ENCODE measurements at places on chromosomes 12 and 14.

GRCh38 chr12:83153177-83153576, 466.5 kb downstream of the TMTC2 start:
- no peak for DNase-seq

DNA sequence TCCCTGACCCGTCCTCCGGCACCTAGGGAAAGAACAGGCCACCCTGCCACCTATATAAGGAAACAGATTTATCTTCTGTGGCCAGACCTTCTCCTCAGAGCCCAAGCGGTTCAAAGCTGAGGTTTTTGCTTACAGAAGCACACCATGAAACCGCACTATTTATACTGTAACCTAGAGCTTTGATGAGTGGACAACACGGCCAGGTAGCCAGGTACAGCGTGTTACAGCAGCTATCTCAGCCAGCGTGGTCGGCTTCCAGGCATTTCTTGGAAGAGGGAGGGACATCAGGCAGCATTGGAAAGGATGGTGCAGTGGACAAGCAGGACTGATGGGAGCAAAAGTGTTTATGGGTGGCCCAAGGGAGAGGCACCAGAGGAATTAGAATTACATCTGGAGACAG, 34.4 kb downstream of the TTC7B start:
- no peak for DNase-seq

DNA sequence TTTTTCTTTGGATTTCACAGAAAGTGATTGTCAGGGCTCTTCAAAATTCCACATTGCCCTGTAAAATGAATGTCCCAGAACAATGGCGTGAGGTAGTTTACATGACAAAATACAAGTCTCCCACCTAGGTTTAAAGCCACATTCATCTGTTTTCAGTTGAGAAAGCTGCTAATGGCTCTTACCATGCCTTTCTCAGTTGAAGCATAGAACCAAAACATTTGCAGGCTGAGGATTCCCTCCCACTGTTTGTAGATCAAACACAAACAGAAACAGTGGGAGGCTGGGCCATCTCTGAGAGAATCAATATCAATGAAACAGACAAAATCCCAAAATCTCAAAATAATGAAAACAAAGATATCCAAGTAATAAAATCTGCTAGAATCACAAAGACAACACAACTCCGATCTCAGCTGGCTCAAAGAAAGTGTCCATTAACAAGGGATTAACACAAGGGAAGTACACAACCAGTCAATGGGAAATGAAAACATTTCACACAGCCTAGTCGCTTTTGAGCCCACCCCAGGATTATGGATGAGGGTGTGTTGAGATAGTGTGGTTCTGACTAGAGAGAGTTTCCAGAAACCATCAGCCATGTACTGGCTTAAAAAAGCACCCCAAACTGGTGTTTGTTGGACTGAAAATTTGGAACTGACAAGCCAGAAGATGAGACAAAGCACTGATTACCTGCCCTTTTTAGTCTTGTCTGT, 54.5 kb upstream of the TMEM260 start:
- no peak for DNase-seq

GRCh38 chr12:11658791-11659190, 9.3 kb downstream of the ETV6 start:
- no peak for DNase-seq

GRCh38 chr14:56108057-56108456, 10.2 kb upstream of the PELI2 start:
- no peak for DNase-seq

GRCh38 chr12:78181544-78182162, 351.0 kb downstream of the NAV3 start:
- DNase-seq, result no peak

GRCh38 chr12:132464820-132465219, 25.1 kb upstream of the FBRSL1 start:
- no peak for DNase-seq

DNA sequence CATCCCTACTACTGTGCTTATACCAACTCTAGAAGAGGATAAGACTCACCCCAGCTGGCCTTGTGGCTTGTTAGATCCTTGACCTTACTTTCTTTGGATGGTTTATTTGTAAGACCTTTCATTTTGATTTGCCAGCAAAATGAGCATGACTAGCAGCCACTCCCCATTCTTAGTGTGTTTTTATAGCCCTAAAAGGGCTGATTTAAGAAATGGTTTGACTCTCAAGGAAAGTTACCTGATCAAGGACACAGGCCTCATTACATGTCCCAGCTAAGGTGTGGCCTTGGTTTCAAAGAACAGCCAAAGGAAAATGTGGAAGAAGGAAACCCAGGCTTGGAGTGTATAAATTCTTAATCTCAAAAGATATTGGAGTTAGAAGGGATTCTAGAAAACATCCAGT, 41.4 kb downstream of the SLC17A8 start:
- DNase-seq, result no peak

GRCh38 chr12:51872689-51872981, 15.3 kb upstream of the ANKRD33 start:
- no peak for DNase-seq

- DNase-seq, result no peak
These were observed 1108.9 kb downstream of the BCL11B start for GRCh38 chr14:98162856-98163805.

DNA sequence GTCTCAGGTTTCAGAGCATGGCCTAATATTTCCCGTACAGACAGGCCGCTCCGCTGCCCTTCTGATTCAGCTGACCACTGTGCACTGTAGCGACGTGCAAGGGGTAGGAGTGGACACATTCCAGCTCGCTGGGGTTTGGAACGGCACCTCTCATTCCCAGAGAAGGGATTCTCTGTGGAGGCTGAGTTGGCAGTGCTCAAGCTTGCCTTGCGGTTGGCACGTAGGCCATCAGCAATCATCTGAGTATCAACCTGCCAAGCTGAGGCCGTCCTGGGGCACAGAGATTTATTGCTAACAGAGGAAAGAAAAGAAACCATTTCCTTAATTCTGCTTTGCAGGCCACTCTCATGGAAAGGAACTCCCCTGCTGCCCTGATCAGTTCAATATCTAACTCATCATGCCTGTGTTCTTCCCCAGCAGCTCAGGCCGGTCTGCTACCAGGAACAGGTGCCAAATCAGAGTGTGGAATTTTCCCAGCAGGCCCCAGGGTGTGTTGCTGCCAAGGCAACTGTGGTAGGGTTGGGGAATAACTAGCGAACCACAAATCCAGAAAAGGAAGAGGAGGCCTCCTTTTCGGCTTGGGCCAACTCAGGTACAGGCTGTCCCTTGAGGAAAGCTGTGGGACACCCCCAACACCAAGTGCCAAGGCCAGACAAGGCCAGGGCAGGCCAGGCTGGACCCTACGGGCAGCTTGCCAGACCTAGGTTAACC, 92.5 kb downstream of the SSPN start:
- DNase-seq, result no peak

DNA sequence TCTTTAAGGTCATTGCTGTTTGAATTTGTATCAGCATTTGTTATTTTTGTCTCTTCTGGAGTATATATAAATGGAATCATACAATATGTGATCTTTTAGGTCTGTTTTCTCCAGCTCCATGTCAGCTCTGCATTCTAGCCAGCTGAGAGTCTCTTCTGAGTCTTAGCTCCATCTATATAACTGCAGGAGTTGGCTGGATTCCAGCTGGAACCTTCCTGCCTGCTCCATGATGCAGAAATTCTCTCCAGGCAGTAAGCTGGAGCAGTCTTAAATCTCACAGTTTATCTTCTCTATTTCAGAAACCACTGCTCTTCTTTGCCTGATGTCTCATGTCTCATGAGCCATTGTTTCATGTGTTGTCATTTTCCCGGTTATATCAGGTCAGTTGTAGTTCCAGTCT, 827.6 kb downstream of the NRXN3 start:
- DNase-seq, result no peak

GRCh38 chr12:95173392-95174251, 43.6 kb downstream of the FGD6 start:
- DNase-seq, result no peak

GRCh38 chr12:111093428-111094142, 173.2 kb upstream of the MYL2 start:
- no peak for DNase-seq

GRCh38 chr14:100451264-100451663, 128.1 kb downstream of the SLC25A47 start:
- DNase-seq, result no peak

- DNase-seq, result no peak
These were observed 73.6 kb upstream of the DNM1L start for GRCh38 chr12:32605326-32606095.

- DNase-seq, result no peak
These were observed 40.8 kb upstream of the NRXN3 start for GRCh38 chr14:78129375-78129774.

GRCh38 chr14:64773577-64773976, 69.4 kb downstream of the PLEKHG3 start:
- DNase-seq, result no peak

DNA sequence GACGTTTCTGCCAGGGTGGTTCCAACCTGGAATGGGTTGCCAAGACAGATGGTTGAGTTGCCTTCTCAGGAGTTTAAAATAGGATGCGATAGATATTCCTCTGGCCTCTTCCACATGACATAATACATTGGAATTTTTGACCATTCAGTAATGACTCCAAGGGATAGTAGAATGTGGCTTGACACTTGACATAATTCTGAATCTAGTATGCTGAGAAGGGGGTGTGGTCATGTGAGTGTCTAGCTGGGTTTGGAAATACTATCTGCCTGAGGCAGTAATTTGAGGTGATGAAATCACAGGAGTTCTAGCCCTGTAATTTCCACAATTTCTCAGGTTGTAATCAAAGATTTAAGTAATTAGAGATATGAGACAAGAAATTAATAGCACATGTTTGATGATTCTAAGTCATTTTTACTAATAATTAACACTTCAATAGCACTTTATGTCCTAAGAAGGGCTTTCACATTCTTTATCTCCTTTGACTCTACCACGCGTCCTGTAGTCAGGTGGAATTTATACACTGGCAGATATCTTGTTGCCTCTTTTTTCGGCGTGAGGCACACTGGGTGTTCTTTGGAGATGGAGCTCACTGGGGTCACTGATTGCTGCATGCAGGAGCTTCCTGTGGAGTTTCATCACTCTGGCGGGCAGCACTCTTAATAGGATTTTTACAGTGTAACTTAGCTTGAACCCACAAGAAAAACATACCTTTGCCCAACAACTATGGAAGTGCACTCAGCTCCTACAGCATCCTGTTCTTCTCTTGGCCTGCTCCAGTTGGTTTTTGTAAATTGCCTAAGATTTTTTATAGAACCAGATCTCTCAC, 3.2 kb upstream of the AMIGO2 start:
- no peak for DNase-seq

- DNase-seq, result no peak
These were observed 14.9 kb downstream of the AKAP6 start for GRCh38 chr14:32343926-32344430.

GRCh38 chr12:15474766-15475165, 152.5 kb downstream of the PTPRO start:
- peak; percentile 18 for DNase-seq

GRCh38 chr12:101915841-101916240, 38.5 kb downstream of the DRAM1 start:
- no peak for DNase-seq

- no peak for DNase-seq
These were observed 30.8 kb upstream of the CDK17 start for GRCh38 chr12:96431067-96431466.

DNA sequence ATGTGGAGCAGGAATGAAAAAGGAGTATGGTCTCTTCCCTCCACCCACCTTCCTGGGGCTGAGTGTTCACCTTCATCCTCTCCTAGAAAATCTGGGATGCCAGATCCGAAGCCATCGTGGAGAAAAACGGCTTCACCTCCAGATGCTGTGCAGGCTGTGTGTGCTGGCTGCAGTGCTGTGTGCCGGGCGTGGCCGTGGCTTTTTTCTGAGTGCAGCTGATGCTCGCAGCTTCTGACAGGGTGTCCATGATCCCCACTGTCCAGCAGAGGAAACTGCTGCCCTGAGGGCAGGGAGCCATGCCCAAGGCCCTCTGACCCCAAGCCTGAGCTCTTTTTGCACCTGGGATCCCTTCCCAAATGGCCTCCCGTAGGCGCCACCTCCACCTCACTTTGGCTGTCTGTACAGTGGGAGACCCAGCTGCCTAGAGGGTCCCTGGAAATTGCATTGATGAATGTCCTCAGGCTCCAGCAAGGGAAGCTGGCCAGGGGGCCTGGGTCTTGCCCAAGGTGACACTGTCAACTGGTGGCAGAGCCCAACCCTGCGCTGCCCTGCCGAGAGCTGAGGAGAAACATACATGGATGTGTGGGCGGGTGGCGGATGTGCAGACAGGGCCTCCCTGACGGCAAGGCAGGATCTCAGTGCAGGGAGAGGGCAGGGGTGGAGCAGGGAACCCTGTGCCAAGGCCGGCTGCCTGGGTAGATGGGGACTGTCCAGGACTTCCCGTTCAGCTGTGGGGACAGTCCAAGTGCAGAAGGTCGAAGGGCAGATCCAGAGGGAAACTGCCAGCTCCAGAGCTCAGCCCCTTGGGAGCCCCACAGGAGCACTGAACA, 53.3 kb downstream of the BEGAIN start:
- DNase-seq, result peak; percentile 44

- DNase-seq, result peak; percentile 67
These were observed 55.8 kb downstream of the CMAS start for GRCh38 chr12:22101749-22102243.

GRCh38 chr14:105131241-105131640, 37.3 kb downstream of the JAG2 start:
- DNase-seq, result no peak

GRCh38 chr14:51938137-51938536, 51.2 kb upstream of the RTRAF start:
- DNase-seq, result no peak

- DNase-seq, result peak; percentile 70
These were observed 17.7 kb downstream of the SYNE3 start for GRCh38 chr14:95498622-95499353.

DNA sequence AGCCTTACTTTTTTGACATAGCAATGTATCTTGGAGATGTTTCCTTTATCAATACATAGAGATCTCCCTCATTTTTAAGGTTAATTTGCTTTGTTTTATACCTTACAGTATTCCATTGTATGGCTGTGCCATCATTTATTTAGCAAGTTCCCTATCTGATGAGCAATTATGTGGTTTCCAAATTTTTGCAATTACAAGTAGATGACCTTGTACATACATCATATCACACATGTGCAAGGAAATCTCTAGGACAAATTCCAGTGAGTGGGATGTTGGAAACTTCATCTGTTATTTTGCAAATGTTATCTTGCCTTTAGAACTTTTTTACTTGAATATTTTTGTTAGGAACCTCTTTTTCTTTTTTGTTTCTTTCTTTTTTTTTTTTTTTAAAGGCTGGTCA, 49.7 kb downstream of the DRAM1 start:
- DNase-seq, result no peak

DNA sequence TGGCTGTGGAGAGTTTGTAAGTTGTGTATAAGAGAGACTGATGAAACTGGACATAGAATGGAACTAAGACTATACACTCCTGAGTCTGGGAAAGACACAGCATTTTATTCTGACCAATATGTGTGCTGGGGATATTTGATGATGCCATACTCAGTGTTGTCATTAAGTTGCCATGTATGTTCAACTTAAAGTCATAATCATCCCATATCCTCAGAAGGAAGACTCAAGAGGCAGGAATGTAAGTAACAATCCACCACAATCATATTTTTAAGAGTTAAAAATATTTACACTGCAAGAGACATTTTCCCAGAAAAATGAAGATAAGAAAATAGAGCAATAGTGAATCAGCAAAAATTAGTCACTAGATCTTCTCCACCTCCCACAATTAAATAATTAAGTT, 120.1 kb downstream of the MDGA2 start:
- DNase-seq, result no peak

- no peak for DNase-seq
These were observed 30.4 kb downstream of the DLGAP5 start for GRCh38 chr14:55160989-55161388.
